Vagina (tissue), 2 donors: ENCODE measurements at places on chromosomes 7 and 10. TPM values are rescaled to one million over a fixed set of nuclear protein-coding genes. Genes with fewer than 3 reads are reported as not detected.

GBX1 gene
- not detected for total RNA-seq

STK31 gene
- 2.2 TPM for total RNA-seq

GGCT gene
- 21.6 TPM for total RNA-seq

JAKMIP3 gene
- total RNA-seq: 0.49 TPM

ZNF786 gene
- 8.3 TPM for total RNA-seq

ECHDC3 gene
- total RNA-seq: 44.2 TPM

TRIM4 gene
- 33.1 TPM for total RNA-seq

DUS4L gene
- total RNA-seq: 1.5 TPM

AIFM2 gene
- 10.6 TPM for total RNA-seq

FKBP14 gene
- total RNA-seq: 4.4 TPM

VGF gene
- 1.2 TPM for total RNA-seq

IL6 gene
- 12.0 TPM for total RNA-seq

SEMA3C gene
- 90.6 TPM for total RNA-seq

GPR141 gene
- total RNA-seq: not detected

FRMD4A gene
- total RNA-seq: 24.8 TPM

NPM3 gene
- 39.5 TPM for total RNA-seq

FAM13C gene
- 12.8 TPM for total RNA-seq

GLUD1 gene
- total RNA-seq: 133 TPM

HOXA3 gene
- 3.9 TPM for total RNA-seq

AKR1C3 gene
- 45.4 TPM for total RNA-seq

C10orf67 gene
- not detected for total RNA-seq

PON1 gene
- not detected for total RNA-seq
